ENCODE measurements at places on chromosomes 1 and 21.

DNA sequence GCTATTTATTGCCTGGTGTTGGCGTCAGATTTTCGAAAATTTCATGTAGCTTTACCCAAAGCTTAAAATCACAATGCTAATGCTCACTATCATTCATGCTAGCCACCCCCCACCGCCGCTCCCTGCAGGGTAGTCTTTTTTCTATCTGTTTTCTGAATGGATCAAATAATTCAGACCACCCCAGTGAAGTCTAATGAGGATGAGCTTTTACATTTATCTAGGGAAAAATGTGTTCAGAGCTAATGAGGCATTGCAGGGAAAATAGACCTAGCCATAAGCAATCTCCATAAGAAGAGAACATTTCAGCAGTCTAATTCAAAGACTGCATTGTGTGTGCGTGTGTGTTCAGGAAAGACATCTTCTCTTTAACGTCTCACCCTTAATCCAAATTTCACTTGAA lies 533.0 kb upstream of the PRMT6 start:
- DNase-seq: no peak

DNA sequence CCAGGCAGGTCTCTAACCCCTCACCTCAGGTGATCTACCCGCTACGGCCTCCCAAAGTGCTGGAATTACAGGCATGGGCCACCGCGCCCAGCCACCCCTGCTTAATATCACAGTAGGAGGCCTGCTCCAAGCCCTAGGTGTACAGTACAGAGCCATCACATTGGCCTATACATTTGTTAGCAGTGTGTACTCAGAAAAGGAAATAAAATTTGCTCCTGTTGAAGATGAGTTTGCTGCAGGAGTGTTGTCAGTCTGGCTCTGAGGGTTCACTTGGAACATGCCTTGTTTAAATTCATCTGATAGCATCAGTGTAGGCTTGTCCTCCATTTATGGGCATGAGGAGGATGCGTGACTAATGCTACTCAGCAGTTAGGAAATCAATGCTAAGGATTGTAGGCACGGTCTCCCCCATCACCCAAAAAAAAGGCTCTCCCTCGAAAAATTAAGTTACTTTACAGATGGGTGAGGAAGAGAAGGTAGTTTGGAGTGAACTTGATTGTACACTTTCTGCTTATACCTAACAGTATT lies 4.6 kb upstream of the ENAH start:
- DNase-seq: no peak

- DNase-seq: no peak
These were observed 15.1 kb downstream of the FAAP20 start for GRCh38 chr1:2179283-2180013.

GRCh38 chr1:204136814-204137213 lies 15.0 kb downstream of the ETNK2 start:
- DNase-seq: no peak

DNA sequence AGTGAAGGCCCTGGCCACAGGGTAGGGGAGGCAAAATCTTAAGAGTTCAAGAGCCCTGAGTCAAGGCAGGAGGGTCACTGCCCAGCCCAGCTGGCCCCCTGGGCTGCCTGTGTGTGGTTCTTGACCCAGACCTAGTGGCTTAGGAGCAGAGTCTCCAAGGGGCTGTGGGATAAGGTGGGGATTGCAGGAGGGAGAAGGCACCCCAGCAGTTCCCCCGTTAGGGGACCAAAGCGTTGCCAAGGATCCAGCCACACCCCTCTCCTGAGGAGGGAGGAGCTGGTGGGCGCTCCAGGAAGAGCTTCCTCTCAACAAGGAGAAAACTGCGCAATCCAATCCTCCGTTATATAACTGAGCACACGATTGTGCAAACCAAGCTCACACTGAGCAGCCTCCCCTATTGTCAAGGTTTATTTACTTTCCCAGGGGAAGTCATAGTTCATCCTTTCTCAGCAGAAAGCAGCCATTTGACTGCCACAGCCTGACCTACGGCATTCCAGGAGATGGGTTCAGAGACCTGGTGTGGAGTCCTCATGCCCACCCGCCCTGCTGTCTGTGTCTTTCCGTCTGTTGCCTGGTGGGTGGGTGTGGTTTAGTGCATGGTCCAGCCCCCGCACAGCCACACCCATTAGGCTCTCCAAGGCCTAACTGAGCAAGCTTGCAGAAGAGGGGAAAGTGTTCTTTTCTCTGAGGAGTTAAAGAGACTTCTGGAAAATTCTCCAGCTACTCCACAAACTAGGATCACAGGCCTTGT lies 3.5 kb downstream of the EPHX1 start:
- DNase-seq: no peak

- no peak for DNase-seq
These were observed 68.1 kb downstream of the VWA5B1 start for GRCh38 chr1:20358761-20359263.

DNA sequence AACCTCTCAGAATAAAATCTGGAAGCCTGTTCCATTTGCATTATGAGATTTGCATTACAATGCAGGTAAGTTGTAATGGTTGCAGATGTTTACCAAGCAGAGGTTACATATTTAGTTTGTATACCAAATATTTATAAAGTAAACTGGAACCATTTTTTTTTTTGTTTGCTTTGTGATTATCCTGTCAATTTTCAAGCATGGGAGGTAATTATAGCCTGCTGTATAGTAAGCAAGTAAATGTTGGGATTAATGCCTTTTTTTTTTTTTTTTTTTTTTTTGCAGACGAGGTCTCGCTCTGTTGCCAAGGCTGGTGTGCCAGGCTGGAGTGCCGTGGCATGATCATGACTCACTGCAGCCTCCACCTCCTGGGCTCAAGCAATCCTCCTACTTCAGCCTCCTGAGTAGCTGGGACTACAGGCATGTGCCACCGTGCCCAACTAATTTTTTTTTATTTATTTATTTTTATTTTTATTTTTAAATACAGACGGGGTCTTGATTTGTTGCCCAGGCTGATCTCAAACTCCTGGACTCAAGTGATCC lies 21.0 kb downstream of the NFYC start:
- DNase-seq: no peak

GRCh38 chr1:34842952-34843371 lies 16.6 kb downstream of the SMIM12 start:
- DNase-seq: no peak

DNA sequence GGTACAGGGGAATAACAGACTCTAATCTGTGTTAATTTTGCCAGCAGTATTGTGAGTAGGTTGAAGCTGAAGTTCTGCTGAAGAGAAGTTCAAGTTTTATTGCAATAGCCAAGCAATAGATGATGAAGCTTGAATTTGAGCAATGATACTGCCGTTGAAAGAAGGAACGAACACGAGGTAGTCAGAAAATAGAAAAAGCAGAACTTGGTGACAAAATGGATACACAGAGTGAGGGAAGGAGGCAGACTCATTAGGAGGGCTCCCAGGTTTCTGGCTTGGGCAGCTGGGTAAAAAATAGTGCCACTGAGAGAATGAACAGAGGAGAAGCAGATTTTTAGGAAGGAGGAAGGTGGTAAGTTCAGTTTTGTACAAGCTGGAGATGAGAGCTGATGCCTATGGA lies 22.3 kb upstream of the AGO1 start:
- no peak for DNase-seq

DNA sequence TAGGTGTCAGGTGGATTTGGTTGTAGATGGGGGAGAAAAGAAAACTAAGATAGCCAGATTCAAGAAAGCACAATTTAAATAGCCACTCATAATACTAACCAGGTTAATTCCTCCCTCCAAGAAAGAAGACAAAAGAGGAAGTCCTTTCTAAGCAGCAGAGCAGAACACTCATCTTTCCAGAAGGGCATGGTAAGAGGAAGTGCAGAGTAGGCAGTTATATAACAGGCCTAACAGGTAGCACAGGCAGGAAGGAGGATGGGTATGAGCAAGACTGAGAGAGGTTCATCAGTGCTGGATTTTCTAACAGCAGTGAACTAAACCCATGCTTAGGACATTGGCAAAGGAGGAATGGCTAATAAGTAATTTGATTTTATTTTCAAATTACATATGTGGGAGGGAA lies 517.5 kb downstream of the PLPP3 start:
- DNase-seq: no peak

DNA sequence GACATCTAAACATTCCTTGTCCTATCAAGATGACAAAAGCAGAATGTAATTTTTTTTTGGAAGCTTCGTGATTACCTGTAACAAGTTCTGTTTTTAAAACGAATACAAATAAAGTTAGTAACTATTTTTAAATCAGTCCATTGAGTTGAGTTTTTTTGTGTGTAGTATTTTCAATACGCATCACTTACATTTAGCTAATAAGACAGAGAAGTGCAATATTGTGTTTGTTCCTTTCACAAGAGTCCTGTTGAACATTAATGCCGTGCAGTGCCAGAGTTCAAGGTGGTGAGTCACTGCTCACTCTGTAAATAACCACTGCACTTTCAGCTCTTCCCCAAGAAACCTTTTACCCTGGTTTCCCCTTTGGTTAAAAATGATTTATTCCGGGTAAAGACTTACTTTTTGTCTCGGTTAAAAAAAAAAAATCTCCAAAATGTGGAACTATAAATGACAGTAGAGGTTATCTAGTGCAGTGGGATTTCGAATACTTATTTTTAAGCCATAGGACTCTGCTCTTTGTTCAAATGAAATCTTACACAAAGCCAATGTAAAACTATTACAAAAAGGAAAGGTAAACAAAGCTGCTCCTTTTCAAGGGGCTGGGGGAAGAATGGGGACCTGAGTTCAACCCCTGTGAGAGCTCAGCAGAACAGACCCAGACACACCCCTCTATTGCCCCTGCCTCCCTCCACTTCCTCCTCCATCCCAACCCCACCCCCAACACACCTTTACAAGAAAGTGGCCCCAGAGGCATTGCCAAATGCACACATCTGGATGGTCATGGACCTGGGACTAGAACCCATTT lies 14.8 kb upstream of the NCMAP start:
- peak; percentile 63 for DNase-seq

GRCh38 chr1:62337706-62338631 lies 18.7 kb upstream of the KANK4 start:
- no peak for DNase-seq

GRCh38 chr1:222623458-222623857 lies 5.6 kb downstream of the MIA3 start:
- DNase-seq: no peak

DNA sequence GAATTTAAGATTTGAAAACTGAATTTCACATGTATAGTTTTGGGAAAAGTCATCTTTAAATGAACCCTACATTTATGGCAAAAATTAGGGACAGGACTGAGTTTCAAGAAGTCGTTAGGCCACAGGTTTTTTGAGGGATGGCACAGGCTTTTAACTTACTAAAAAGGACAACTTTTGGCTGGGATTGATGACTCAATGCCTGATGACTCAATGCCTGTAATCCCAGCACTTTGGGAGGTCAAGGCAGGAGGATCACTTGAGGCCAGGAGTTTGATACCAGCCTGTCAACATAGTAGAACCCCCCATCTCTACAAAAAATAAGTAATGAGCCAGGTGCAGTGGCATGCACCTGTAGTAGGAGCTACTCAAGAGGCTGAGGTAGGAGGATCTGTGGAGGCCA lies 15.9 kb downstream of the UCK2 start:
- DNase-seq: no peak

DNA sequence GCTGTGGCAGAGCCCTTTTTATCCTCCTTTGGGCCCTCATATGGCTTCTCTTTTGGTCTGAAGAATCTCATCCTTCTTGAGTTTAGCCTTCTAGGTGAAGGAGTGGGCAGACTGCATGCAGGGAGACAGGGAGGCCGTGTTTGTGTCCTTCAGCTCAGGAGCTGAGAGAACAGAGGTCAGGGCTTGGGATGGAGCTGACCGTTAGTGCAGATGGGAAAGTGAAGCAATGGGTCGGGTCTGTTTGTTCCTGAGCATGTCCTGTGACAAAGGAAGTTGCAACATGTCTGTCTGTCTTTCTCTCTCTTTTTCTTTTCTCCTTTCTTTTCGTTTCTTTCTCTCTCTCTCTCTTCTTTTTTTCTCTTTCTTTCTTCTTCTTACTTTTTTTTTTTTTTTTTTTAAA lies 14.9 kb downstream of the MAPKAPK2 start:
- no peak for DNase-seq

- no peak for DNase-seq
These were observed 334.2 kb upstream of the SNX7 start for GRCh38 chr1:98327220-98327861.

GRCh38 chr1:181872562-181872961 lies 188.9 kb downstream of the ZNF648 start:
- DNase-seq: no peak

DNA sequence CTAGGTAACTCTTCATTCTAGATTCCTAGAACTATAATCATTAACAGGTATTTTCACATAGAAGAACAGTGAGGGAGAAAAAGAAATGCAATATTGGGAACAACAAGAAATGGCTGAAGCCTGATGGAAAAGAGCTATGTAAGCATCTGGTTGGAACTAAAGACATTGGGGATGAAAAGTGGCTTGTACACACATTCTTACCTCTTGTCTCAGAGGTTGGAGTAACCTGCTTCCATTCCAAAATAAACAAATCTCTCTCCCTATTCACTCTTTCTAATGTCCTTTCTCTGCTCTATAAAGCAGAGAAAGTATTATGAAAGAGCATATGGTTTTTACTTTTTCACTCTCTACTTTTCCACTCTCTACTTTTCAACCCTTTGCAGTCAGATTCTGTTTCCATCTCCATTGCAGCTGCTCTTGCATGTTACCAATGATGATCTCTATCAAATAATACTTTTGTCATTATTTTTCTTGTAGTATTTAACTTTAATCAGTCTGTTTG lies 37.5 kb downstream of the CMPK1 start:
- no peak for DNase-seq

DNA sequence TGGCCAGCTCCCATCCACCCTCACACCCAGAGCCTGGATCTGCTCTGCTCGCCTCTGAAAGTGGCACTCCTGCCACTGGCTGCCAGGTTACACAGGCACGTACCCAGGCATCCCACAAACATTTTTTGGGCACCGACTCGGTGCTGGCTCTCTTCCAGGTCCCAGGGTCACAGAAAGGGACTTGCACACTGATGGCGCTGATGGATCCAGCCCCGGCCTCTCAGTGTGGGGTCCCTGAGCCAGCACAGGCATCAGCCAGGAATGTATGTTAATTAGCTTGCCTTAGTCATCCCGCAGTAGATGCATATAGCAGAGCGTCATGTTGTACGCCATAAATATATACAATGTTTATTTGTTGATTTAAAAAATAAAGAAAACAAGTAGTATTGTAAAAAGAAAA lies 537.2 kb downstream of the NPHP4 start:
- DNase-seq: no peak

DNA sequence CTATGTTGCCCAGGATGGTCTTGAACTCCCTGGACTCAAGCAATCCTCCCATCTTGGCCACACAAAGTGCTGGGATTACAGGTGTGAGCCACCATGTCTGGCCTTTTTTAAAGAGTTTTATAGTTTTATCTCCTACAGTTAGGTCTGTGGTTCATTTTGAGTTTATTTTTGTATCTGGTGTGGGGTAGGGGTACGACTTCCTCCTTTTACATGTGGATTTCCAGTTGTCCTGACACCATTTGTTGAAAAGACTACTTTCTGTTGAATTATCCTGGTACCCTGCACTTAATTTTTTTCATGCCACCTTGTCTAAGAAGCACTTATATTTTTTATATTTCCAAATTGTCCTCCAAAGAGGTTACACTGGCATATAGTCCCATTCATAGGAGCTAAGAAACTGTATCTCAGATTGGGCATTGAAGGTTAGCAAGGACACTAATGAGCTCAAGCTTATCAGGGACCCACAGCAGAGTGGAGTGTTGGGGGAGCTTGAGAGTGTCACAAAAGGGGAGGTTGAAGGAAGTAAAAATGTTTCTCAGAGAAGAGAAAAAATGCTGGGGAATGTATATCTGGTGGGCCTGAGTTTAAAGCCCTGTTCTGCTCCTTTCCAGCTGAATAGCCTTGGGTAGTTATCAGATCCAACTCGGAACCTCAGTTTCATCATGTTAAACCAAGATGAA lies 23.4 kb upstream of the MEF2D start:
- DNase-seq: no peak

- DNase-seq: peak; percentile 8
These were observed at the start of gene NEXN for GRCh38 chr1:77888081-77888780. NEXN (plus strand) TSS chr1:77888624; CDS start chr1:77916107, 27,483 bp downstream.
